ENCODE measurements at places on chromosomes 12 and 14. TPM values are rescaled to one million over a fixed set of nuclear protein-coding genes. Genes with fewer than 3 reads are reported as not detected.

The DHRS2 gene
- total RNA-seq: 0.28 TPM

The SLC25A47 gene
- total RNA-seq: not detected

The SPIC gene
- total RNA-seq: not detected

The ANO4 gene
- total RNA-seq: 2.4 TPM

The LBHD2 gene
- not detected for total RNA-seq

The EPYC gene
- total RNA-seq: 0.09 TPM

The TUNAR gene
- not detected for total RNA-seq

The KRT6A gene
- 22.8 TPM for total RNA-seq

The TMPRSS12 gene
- total RNA-seq: not detected

The CD4 gene
- total RNA-seq: 0.43 TPM

The GUCY2C gene
- not detected for total RNA-seq

The FAM161B gene
- total RNA-seq: 2.8 TPM

The TRPV4 gene
- total RNA-seq: 2.6 TPM

Measured in smooth muscle cell of bladder (primary cell).